ENCODE measurements at places on chromosomes 3 and 15. TPM values are rescaled to one million over a fixed set of nuclear protein-coding genes. Genes with fewer than 3 reads are reported as not detected.

LRTM1 gene
- total RNA-seq = not detected

- no peak overlapping the region for H3K4me3 ChIP-seq
- no peak for DNase-seq
- no peaks in the 10 kb centered on the region for H3K36me3 ChIP-seq
- H3K27ac ChIP-seq = no peak overlapping the region
These were observed 67.6 kb downstream of the HES1 start for GRCh38 chr3:194203482-194204041.

- H3K27me3 ChIP-seq = no peaks in the 10 kb centered on the region
- H3K27ac ChIP-seq = no peak overlapping the region
- no peaks in the 10 kb centered on the region for H3K36me3 ChIP-seq
- no peak for DNase-seq
- H3K4me3 ChIP-seq = no peak overlapping the region
- H3K4me1 ChIP-seq = no peaks in the 10 kb centered on the region
These were observed 197.1 kb upstream of the KBTBD8 start for GRCh38 chr3:66800941-66801545.

DNA sequence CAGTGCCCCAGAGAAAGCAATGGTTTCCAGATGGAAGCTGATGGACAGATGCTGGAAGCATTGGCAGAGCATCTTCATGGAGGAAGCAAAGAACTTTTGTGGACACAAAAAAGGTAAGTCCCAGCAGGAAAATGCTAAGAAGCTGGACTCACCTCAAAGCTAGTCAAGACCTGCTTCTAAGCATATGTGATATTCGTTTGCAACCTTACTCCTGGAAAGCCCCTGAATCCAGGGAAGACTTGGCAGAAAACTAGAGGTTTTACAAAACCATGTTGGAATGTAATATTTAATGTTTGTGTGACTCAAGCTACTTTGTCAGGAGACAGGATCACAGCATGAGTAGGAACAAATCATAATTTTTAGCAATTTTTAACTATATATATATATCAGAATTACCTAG, 288.2 kb downstream of the BCHE start:
- H3K27ac ChIP-seq = no peak overlapping the region
- no peak overlapping the region for H3K4me3 ChIP-seq
- peaks cover 3% of the 10 kb centered on the region for H3K4me1 ChIP-seq
- H3K27me3 ChIP-seq = no peaks in the 10 kb centered on the region

IQCH gene
- total RNA-seq = 6.7 TPM

GRCh38 chr3:181614878-181615277, 96.8 kb upstream of the SOX2 start:
- no peaks in the 10 kb centered on the region for H3K4me1 ChIP-seq
- no peaks in the 10 kb centered on the region for H3K36me3 ChIP-seq
- H3K27ac ChIP-seq = no peak overlapping the region
- no peak for DNase-seq
- H3K4me3 ChIP-seq = no peak overlapping the region

SUSD5 gene
- 1.8 TPM for total RNA-seq

KLHL6 gene
- total RNA-seq = 1.6 TPM

- no peak for DNase-seq
- no peaks in the 10 kb centered on the region for H3K4me1 ChIP-seq
- H3K27ac ChIP-seq = no peak overlapping the region
- no peaks in the 10 kb centered on the region for H3K27me3 ChIP-seq
- H3K4me3 ChIP-seq = no peak overlapping the region
- H3K36me3 ChIP-seq = no peaks in the 10 kb centered on the region
These were observed 15.8 kb upstream of the RFTN1 start for GRCh38 chr3:16529264-16529663.

GRCh38 chr3:36475558-36475957, 95.3 kb downstream of the STAC start:
- no peak overlapping the region for H3K4me3 ChIP-seq
- H3K27ac ChIP-seq = no peak overlapping the region

- H3K4me3 ChIP-seq = no peak overlapping the region
- H3K27ac ChIP-seq = peak overlapping the region; percentile 86
- H3K27me3 ChIP-seq = no peaks in the 10 kb centered on the region
- H3K4me1 ChIP-seq = peaks cover 87% of the 10 kb centered on the region
- DNase-seq = peak; percentile 70
These were observed 26.2 kb upstream of the SPTBN5 start for GRCh38 chr15:41919954-41920538.

DNA sequence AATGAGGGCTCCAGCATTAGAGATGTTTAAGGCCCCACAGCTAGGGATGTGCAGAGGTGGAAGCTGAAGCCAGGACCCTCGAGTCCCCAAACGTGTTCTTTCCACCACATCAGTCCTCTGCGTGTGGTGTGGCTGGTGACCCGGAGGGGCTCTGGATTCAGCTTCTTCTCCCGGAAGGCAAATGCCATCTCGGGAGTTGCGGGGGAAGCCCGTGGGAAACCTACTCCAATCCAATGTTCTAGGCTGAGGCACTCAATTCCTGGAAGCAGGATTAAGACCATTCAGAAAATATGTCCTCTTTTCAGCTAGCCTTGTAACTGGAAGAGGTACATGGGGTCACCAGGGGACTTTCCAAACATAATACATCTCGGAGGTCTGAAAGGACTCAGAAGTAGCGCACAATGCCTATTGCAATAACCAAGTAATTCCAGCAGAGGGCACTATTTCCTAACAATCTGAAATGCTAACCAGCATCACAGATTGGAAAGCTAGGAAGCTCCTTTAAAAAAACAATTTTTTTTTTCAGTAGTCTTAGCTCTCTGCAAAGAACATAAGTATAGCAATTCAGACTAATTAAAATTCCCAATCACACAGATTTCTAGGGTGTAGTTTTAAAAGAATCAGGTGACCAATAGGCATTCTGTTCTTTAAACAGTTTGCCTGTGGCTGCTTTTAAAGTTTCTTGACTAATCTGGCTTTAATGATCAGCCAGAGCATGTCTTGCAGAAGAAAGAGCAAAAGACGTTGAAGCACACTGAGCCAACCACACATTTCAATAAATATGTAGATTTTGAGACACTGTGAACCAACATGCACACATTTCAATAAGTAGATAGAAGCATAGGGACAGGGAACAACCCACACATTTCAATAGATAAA, 36.1 kb downstream of the BNC1 start:
- no peak overlapping the region for H3K4me3 ChIP-seq
- H3K4me1 ChIP-seq = peaks cover 4% of the 10 kb centered on the region
- no peaks in the 10 kb centered on the region for H3K36me3 ChIP-seq
- DNase-seq = peak; percentile 12
- H3K27ac ChIP-seq = no peak overlapping the region
- H3K27me3 ChIP-seq = no peaks in the 10 kb centered on the region

TERB2 gene
- not detected for total RNA-seq

DNA sequence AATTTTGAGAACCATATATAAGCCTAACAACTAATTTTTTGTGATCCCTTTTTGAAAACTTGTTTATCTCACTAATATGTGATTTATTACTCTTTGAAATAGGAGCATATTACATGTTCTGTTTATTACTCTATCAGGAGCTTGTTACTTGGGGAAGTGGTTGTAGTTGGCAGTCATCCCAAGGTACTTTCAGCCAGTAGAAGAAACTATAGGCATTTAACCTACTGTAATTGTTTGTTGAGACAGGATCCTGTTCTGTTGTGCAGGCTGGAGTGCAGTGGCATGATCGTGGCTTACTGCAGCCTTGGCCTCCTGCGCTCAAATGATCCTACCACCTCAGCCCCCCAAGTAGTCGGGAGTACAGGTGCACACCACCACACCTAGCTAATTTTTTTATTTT, 195.6 kb downstream of the TCF12 start:
- H3K4me3 ChIP-seq = no peak overlapping the region
- H3K27me3 ChIP-seq = no peaks in the 10 kb centered on the region
- H3K36me3 ChIP-seq = no peaks in the 10 kb centered on the region
- no peak overlapping the region for H3K27ac ChIP-seq

UROC1 gene
- not detected for total RNA-seq

DNA sequence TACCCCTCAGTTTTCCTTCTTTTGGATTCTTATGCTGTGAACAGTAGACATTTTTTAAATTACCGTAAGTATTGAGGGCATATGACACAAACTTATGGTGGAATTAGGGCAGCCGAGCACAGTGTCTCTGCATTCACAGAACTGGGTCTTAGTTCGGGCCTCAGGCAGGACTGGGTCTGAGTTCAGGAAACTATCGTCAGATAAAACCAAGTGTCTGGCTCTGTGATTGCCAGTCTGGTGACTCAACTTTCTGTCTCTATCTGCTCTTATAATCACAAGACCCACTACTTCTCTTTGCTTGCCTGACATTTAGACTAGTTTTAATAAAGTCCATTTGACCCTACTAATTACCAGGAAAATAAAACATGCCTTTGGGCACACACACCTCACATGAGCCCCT, 146.2 kb downstream of the LMLN start:
- no peaks in the 10 kb centered on the region for H3K36me3 ChIP-seq
- no peak for DNase-seq
- H3K4me3 ChIP-seq = no peak overlapping the region
- no peak overlapping the region for H3K27ac ChIP-seq

DNA sequence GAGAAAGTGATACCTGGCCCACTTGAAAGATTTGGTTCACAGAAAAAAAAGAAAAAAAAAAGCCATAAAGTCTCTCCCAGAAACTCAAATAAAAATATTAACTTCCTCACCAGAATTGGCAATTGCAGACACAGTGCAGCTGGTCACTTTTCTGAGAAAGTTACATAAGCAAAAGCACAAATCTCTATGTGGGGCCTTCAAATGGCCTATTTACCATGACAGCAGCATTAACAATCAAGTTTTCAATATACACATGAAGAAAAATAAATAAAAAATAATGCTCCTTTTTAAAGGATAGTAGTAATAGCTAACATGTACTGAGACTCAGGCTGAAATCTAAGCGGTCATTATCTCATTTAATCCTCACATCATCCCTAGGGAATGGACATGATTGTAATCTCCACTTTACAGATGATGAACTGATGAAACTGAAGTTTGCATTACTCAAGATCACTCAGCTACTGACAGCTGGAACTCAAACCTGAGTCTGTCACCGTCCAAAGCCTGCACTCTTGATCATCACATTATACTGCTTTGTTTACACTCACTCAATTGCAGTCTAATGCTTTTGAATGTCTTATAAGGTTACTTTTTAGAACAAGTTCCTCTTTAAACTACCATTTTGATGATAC, 3.3 kb downstream of the NPTN start:
- H3K4me3 ChIP-seq = no peak overlapping the region
- peak overlapping the region; percentile 92 for H3K27ac ChIP-seq
- DNase-seq = no peak
- H3K27me3 ChIP-seq = no peaks in the 10 kb centered on the region
- H3K4me1 ChIP-seq = peaks cover 75% of the 10 kb centered on the region

DNA sequence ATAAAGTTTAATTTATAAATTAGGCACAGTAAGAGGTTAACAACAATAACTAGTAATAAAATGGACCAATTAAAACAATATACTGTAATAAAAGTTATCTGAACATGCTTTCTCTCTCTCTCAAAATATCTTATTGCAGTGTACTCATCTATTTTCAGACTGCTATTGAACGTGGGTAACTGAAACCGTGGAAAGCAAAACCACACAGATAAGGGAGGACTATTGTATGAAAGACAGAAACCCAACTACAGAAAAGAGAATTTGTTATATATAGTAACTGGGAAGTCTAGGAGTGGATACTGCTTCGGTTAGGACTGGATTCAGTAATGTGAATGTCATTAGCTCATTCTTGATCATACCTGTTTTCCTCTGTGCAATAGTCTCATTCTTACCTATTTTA, 119.3 kb upstream of the DAZL start:
- H3K36me3 ChIP-seq = no peaks in the 10 kb centered on the region
- H3K4me3 ChIP-seq = no peak overlapping the region
- no peaks in the 10 kb centered on the region for H3K27me3 ChIP-seq
- no peaks in the 10 kb centered on the region for H3K4me1 ChIP-seq
- no peak overlapping the region for H3K27ac ChIP-seq

DNA sequence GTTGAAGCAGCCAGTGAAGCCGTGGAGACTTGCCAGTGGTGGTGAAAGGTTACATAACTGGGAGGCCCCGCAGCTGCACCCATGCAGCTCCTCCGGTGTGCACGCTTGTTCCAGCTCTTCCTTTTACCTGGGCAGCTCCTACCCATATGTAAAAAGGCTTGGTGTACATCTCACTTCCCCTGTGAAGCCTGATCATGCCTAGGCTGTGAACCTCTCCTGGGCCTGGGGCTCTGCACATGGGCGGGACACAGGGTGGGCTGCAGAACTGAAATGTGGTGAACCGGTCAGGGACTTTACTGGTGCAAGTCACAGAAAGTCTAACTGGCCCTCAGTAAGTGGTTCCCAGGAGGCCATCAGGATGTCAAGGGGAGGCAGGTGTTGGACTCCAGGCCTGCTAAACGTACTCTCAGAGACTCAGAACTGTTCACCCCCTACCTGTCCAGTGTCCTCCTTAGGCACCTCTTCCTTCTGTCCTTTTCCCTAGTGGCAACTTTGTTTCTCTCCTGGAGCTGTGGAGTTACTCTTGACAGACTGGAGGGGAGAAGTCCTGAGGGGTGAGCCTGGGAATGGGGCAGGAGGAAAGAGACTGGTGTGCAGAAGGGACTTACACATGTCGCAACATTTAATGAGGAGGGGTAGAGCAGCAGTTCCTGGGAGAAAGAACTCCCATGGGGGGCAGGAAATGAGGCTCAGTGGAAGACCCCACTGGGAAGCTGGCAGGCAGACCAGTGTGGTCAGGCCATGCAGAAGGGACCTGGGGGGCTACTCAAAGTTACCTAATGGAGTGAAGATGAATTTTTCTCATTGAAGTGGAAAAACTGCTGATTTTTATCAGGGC, 148.1 kb downstream of the EEFSEC start:
- no peaks in the 10 kb centered on the region for H3K27me3 ChIP-seq
- no peak for DNase-seq
- no peaks in the 10 kb centered on the region for H3K36me3 ChIP-seq
- no peaks in the 10 kb centered on the region for H3K4me1 ChIP-seq
- no peak overlapping the region for H3K4me3 ChIP-seq
- no peak overlapping the region for H3K27ac ChIP-seq

DNA sequence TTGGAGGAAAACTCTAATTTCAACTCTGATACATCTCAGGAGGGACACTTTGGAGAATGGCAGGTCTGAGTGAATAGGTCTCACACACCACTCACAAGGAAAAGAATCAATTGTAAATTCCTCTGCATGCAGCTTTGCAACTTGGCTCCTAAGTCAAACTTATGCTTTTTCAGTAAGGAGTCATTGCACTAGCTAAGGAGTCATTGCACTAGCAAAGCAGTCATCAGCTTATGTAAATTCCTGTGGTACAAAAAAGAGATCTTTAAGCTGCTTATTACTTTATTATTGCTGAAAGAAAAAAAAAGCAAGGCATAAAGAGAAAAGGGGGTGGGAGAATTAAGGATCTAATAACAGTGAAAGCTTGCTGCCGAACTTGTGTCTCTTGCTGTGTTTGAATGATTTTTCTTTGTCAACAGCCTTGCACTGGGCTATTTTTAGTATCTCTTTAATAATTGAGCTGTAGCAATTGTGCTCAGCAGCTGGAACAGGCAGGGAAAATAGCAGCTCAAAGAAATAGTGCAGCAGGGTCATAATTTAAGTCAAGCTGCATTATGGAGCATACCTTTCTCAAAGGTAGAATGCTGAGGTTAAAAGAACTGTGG, 154.3 kb upstream of the ARPP21 start:
- no peaks in the 10 kb centered on the region for H3K27me3 ChIP-seq
- H3K4me3 ChIP-seq = no peak overlapping the region
- no peak overlapping the region for H3K27ac ChIP-seq
- no peaks in the 10 kb centered on the region for H3K36me3 ChIP-seq

All from body of pancreas (tissue), 4 donors.